ENCODE measurements at places on chromosomes 16 and 17.

DNA sequence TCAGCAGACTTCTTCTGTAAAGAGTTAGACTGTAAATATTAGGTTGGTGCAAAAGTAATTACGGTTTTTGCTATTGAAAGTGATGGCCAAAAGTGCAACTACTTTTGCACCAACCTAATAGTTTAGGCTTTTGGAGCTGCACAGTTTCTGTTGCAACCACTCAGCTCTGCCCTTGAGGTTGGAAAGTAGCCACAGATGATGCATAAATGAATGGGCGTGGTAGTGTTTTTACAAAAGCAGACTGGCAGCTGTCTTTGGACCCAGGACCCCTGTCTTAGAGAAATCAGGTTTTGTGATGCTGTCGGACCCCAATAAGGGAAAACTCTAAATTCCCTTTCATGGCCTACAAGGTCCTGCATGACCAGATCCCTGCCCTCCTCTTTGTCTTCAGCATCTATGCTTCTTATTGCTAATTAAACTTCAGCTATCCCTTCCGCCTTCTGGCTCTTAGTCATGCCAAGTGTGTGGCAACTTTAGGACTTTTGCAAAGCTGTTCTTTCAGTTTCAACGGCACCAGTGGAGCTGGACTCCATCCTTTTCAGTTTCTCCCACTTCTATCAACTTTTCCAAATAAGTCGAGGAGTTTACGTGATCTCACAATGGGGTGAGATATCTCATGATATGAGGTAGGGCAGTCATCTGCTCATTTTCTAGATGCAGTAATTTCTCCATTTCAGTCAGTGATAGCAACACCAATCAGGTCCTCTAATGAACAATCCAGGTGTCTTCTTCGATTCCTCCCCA is 232.3 kb downstream of the XYLT1 start:
- DNase-seq: no peak

DNA sequence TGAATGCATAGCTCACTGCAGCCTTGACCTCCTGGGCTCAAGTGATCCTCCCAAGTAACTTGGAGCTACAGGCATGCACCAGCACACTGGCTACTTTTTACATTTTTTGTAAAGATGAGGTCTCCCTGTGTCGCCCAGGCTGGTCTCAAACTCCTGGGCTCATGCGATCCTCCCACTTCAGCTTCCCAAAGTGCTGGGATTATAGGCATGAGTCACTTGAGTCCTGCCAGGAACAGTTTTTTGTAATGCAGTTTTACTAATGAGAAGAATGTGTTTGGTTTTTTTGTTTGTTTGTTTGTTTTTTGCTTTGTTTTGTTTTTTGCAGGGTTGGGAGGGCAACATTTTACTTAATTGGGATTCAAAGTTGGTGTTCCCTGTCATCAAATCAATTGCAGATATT is 22.2 kb downstream of the SOST start:
- no peak for DNase-seq

DNA sequence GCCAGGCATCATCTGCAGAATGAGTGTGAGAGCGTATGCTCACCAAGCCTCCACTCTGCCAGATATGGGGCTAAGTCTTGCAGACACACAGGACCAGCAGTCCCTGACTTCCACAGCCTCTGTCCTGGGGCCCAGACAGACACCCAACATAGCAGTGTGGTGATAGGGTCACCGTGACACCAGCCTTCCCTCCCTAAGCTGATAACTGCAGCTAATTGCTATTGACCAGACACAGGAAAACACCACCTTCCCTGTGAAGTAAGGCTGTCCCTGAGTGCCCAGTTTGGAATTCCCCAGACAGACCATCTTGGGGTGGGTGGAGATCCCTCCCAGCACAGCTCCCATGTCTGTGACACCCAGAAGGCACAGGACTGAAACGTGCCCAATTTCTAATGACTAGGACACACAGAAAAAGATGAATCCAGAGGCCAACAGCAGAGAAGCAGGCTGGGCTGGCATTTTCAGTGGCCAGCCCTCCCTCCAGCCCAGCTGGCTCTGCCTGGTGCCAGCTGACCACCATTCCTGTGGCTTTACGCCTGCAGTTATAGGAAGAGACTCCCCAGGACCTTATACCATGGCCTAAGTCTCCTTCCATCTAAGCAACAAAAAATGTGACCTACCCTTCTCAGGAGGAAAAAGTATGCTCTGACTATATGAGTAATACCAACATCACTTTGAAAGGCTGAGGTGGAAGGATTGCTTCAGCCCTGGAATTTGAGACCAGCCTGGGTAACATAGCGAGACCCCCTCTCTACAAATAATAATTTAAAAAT is 30.3 kb downstream of the ATPAF2 start:
- peak; percentile 63 for DNase-seq

DNA sequence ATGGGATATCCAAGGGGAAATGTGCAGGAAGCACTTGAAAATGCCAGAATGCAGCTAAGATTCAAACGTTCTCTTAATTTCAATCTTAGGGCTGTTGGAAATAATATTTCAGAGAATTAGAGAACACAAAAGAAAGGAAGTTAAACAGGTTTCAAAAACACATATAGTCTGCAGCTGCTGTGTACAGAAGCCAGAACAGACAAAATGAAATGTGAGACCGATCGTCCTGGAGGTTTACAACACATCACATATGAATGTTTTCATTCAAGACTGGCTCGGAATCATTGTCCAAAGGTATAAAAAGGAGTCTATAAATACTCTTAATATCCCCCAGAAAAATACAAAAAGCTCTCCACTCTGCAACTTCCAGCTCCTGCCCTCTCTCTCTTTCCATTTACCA is 14.3 kb downstream of the CYTH1 start:
- DNase-seq: no peak

DNA sequence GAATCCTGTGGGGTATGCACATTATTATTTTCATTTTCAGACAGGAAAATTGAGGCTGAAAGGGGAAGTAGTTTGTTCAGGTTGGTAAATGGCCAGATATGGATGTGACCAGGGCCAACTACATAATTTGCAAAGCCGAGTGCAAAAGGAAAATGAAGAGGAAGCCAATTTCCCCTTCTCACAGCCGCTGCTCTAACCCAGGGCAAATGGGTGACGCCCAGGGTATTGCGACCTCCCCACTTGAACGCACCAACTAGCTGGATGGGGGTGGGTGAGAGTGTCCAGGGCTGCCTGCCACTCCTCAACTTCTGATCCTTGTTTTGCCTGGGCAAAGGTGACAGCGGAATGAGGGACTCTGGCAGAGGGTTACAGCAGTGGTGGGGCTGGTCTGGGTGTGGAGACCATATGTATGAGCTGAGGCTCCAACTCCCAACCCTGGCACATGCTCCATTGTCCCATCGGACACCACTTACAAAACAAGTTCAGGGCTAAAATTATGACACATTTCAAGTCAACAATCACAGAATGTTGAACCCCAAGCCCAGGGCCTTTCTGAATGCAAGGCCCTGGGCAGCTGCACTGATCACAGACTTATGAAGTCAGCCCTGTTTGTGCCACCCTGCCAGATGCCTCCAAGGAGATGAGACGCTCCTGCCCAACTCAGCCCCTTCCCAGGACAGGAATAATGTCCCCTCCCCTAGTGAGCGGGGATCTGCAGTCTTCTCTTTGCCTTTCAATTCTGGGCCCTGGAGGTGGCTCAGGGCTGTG is 1.7 kb downstream of the ANKRD40CL start:
- DNase-seq: no peak

DNA sequence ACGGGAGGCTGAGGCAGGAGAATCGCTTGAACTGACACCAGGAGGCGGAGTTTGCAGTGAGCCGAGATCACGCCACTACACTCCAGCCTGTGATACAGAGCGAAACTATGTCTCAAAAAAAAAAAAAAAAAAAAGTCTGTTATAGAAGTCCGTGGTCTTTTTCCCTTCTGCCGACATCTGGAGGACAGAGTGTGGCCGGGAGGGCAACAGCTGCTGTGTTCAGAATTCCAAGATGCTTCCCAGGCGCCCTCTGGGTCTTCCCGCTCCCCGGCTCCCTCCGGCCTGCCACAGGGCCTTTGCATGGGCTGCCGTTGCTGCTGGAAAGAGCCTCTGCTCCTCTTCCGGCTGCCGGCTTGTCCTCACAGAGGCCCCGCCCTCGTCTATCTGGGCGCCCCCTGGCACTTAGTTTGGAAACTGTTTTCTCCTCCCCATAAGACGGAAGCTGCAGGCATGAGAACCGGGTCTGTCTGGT is 2.4 kb upstream of the CACNA1H start:
- DNase-seq: no peak

- peak; percentile 90 for DNase-seq
These were observed at the start of gene KPNA2 for GRCh38 chr17:68035523-68036303. KPNA2 (plus strand) TSS chr17:68035735; CDS start chr17:68037133, 1,398 bp downstream.

DNA sequence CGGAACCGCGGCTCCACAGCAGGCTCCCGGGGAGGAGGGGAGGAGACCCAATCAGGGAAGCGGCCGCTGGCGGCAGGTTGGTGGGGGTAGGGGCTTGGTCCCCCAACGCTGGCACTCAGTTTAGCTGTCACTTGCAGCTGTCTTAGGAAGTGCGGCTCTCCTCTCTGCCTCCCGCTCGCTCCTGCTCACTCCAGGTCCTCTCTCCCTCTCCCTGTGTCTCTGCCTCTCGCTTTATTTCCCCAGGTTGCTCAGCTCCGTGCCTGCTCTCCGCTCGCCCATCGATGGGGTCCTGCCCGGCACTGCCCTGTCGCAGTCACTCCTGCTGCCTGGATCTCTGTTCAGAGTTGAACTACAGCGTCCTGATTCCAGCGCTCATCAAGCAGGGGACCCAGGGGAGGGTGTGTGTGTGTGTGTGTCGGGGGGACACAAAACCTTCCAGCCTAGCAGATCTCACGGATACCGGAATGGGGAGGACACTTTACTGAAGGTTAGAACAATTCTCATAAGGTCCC is 145.6 kb downstream of the ENGASE start:
- DNase-seq: no peak

DNA sequence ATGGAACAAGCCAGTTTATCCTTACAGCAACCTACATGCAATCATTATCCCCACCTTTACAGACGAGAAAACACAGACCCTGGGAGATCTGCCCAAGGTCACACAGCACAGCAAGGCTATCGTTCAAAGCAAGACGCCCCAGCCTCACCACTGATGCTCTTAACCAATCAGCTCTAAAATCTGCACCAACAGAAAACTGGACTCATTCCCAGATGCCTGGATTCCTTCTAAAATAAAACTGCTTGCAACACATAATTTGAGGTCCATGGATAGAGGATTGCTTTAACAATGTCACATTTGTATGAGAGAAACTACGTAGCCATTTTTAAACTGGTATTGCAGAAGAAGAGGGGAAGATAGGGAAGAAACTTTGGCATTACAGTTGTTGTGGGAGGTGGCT is 6.8 kb downstream of the COTL1 start:
- DNase-seq: no peak

- no peak for DNase-seq
These were observed 44.7 kb downstream of the CEP95 start for GRCh38 chr17:64551461-64551860.

DNA sequence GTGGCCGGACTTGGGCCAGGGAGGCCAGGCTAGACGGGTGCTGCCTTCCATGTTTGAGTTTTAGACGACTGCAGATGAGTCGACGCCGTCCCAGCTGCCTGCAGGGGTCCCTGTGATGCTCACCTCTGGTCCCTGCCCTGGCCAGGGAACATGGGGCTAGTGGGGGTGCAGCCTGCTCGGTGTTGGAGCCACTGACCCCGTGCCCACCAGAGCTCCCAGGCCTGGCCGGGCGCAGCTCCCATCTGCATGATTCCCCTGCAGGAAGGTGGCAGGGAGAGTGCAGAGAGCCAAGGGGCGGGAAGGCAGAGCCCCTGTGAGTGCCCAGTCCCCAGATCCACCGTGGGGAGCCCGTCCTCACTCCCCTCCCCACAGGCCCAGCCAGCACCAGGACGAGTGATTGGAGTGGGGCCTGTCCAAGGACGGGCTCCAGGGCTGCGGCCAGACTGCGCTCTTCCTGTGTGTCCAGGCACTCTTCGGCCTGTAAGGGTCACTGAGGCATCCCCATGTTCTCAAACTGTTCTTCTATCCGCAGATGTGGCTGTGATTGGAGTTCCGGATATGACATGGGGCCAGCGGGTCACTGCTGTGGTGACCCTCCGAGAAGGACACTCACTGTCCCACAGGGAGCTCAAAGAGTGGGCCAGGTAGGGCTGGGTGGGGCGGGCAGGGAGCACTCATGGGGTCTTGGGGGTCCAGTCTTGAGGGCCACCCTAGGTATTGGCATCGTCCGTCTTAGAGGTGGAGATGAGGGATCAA is 26.0 kb upstream of the CDH15 start:
- no peak for DNase-seq

Data from AG04449 (cell line).